NCI-H526 (cell line): ENCODE measurements at places on chromosomes 7 and 10.

- no peak for DNase-seq
These were observed 5.2 kb downstream of the CPED1 start for GRCh38 chr7:120993553-120994191.

DNA sequence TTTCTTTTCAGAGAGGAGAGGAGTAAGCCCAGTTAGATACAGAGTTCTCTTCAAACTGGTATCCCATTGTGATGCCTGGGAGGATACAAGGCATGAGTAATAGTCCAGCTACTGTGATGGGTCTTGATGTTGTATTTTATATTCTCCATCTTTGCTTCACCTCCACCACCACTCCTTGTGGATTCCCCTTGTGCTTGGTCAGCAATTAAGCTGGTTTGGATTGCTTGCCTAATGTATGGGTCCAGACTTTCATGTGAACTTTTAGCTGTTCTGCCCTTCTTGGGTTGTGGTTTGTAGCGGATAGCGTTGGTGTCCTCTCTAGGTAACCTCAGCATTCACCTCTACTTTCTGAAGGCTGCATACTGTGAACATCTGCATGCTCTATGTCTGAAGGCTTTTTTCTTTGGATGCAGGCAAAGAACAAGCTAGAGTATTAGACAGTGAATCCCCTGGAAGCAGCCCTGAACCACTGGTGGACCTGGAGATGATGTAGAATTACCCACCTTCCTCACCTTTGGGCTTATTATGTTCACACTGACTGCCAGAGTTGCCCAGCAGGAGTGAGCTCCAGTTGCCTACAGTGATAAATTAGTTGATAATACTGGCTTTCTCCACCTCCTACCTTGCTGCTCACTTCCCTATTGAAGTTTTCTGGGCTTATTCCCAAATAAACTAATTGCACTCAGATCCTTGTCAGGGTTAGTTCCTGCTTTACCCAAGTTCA is 126.5 kb upstream of the MTPN start:
- no peak for DNase-seq

- no peak for DNase-seq
These were observed 319.4 kb upstream of the FZD8 start for GRCh38 chr10:35961501-35961900.

DNA sequence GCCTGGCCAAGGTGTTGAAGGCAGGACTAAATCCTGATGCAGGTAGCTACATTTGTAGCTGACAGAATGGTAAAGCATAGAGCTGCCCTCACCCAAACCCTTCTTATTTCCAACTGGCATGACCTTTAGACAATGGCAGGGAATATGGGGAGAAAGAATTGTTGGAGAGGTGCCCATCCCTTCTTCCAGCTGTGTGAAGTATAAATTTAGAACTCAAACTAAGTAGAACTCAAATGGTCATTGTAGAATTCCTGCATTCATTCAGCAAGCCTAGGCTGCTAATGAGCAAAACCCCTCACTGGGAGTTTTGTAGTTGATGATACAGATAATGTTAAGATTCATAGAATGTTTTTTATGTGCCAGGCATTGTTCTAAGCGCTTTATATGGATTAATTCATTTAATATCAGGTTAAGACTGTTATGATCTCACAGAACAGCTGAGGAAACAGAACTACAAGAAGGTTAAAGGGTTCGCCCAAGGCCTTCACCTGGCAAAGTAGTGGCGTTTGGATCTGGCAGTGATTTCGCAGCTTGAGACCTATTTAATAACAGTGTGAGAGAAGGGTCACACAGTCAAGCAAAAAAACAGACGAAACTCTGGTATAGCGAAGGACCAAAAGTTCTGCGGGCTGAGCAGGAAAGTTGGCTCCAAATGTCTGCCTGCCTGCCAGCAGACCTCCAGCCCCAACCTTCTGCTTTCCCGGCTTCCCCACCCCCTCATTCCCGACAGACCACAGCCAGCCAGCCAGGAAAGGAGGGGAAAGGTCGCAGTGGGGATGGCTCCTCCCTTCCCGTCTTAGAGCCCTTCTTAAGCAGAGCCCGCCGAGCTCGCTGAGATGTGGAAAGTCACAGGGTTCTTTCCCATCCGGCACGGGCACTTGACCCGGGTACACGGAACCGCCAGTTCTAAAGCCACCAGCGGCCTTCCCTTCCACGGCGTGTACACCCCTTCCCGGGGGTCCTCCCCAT is 1.6 kb upstream of the HILPDA start:
- no peak for DNase-seq
